ENCODE measurements at places on chromosomes 2 and 18.

- no peak for DNase-seq
Observed at GRCh38 chr2:45902380-45902779, 250.9 kb downstream of the PRKCE start.

- no peak for DNase-seq
Observed at GRCh38 chr2:67646714-67647333, 249.7 kb downstream of the ETAA1 start.

GRCh38 chr18:75854174-75854573 lies 426.7 kb upstream of the SMIM21 start:
- no peak for DNase-seq

DNA sequence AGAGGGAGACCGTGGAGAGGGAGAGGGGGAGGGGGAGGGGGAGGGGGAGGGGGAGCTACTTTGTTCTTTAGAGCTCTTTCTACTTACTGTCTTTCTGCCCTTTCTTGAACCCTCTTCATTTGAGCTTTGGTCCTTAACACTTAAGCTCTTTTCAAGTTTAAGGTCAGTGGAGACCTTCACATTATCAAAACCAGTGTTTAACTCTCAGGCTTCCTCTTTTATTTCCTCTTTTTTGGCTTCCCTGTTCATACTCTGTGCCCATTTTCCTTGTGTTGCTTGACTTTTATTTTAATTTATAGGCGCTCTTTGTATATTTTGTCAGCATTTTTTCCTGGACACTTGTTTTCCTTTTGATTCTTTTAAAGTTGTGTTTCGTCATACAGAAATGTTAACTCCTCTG lies 37.1 kb downstream of the ACSL3 start:
- DNase-seq = no peak

- no peak for DNase-seq
Observed at GRCh38 chr2:71561441-71562267, 108.3 kb downstream of the DYSF start.

GRCh38 chr2:214960677-214961076 lies 151.2 kb upstream of the BARD1 start:
- no peak for DNase-seq

- DNase-seq = no peak
Observed at GRCh38 chr2:95240091-95240490, 32.8 kb downstream of the ZNF892 start.

DNA sequence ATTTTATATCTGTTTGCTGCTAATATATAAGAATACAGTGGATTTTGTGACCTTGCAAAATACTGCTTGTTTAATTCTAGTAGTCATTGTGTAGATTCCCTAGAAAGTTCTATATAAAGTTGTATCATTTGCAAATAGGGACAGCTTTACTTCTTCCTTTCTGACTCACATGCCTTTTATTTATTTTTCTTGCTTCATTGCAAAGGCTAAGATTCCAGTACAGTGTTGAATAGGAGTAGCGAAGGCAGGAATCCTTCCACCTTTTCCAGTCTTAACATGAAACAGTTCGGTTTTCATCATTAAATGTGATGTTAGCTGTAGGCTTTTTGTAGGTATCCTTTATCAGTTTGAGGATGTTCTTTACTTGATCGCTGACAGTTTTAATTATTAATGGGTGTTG lies 58.1 kb downstream of the DGKD start:
- no peak for DNase-seq

- DNase-seq = no peak
Observed at GRCh38 chr2:120893811-120894584, 158.3 kb downstream of the GLI2 start.

GRCh38 chr18:79884963-79885728 lies 66.3 kb downstream of the SLC66A2 start:
- DNase-seq = no peak

DNA sequence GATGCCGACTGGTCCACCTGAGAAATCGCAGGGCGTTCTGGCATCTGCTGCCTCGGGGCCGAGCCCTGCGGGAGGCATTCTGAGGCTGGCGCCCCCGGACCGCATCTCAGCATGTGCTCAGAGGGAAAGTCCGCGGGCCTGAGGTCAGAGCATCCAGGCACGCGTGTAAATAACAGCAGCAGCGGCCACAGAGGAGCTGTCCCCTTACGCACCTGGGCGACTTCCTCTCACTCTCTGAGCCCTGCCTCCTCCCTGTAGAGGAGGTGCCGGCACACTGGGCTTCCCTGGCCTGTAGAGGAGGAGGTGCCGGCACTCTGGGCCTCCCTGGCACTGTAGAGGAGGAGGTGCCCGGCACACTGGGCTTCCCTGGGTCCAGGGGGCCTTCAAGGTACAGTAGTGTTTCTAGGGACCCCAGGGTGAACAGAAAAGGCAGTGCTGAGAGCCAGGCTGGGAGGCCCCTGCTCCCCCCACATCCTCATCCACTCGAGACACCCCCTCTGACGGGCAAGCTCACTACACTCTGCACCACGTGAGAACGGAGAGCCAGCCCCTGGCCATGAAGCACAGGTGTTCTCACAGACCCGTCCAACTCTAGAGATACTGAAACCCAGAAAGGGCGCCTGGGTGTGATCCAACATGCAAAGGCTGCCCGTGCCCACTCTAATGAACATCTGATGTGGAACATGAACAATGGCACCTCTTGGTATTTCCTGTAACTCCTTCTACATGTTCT lies 263.5 kb downstream of the HDAC4 start:
- DNase-seq = no peak

- no peak for DNase-seq
Observed at GRCh38 chr2:161243312-161243711, 64.9 kb upstream of the PSMD14 start.

DNA sequence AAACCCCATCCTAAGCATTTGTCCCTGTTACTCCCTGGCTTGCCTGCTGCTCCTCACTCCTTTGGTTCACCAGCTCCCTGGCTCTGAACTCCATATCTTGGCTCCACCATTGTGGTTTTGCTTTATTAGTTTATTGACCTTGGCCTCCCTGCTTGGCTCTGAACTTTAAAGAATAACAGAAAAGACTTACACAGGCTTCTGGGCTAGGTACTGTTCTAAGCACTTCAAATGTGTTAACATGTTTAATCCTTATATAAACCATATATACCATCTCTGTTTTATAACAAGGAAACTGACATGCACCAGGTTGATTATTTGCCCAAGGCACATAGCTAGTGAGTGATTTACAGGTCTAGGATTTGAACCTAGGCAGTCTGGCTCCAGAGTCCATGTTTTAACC lies 149.7 kb upstream of the CAPN13 start:
- no peak for DNase-seq

DNA sequence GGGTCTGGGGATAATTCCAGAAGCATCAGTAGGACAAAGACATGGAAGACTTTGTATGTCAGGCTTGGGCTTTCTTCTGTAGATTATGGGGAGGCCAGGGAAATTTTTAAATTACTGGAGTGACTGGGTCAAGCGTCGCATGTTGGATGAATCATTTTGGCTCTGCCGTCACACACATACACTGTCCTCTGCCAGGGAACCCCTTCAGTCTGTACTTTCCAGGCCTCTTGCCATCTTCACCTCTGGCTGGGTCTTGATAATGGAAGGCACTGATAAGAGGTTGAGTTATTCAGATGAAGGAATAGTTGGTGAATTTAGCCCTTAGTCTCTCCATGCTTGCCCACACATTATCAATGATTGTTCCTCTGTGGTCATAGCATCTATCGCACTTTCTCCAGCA lies 895.1 kb upstream of the CELF4 start:
- DNase-seq = no peak

GRCh38 chr2:166758956-166759355 lies 129.3 kb upstream of the XIRP2 start:
- no peak for DNase-seq

- no peak for DNase-seq
Observed at GRCh38 chr2:120536141-120536540, 190.2 kb downstream of the INHBB start.

DNA sequence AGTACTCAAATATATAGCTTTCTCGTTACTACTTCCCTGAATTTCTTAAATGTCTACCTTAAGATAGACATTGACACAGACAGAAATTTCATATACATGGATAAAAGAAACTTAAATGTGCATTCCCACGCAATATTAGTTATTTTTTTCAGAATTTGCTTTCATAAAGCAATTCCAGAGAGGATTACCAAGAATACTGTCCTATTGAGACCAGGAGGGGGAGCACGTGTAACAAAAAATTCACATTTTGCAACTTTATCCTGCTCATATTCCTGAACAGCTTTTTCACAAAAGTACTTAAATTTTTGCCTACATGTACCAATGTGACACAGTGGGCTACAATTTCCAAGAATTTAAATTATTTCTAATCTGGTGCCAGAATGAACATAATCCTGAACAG lies 30.7 kb upstream of the ERCC3 start:
- no peak for DNase-seq

DNA sequence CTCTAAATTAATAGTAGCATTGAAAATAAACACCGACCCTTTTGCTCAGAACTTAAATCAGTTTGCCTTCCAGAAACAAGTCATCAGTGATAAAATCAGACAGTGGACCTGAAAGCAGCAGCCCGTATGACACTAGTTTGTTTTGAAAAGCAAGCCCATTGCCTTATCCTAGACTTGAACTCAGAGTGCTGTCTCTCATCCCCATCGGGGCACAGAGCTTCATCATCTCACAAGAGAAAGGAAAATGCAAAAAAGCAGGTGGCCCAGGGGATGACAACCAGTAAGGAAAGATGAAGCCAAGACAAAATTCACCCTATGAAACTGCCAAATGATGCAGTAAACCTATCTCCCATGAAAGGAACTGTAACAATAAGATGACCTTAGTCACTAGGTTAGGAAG lies 71.2 kb downstream of the CERKL start:
- DNase-seq = no peak

DNA sequence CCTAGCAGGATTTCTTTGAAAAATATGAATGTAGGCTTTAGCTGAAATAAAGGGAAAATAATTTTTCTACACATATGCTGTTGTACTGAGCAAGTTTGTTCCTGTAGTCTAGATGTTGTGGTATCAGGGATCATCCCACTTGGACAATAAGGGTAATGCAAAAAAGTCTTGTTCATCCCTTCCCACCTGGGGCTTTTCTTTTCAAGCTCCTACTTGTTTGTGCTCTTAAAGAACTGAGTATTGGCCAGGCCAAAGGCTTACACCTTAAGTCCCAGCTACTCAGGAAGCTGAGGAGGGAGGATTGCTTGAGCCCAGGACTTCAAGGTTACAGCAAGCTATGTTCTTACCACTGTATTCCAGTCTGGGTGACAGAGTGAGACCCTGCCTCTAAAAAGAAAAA lies 35.5 kb downstream of the ZC3H6 start:
- DNase-seq = no peak

- DNase-seq = no peak
Observed at GRCh38 chr2:128409326-128410034, 90.8 kb upstream of the HS6ST1 start.

DNA sequence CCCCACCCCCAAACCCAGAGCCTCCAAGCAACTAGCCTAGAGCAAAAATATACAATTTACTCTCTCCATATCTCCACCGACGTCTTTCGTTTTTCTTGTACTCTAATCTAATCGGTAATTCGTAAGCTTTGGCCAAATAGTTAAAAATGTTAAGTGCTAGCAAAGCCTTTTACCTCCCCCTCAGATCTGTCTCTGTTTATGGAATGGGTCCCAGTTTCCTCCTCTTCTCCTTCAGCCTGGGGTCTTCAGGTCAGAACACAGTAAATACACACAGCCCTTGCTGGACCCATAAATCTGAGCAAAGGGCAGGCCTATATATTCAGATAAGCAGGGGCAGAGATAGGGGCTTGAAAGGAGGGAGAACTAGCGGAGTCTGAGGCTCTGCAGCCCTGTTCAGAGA lies 267.4 kb downstream of the MEIS1 start:
- DNase-seq = no peak

DNA sequence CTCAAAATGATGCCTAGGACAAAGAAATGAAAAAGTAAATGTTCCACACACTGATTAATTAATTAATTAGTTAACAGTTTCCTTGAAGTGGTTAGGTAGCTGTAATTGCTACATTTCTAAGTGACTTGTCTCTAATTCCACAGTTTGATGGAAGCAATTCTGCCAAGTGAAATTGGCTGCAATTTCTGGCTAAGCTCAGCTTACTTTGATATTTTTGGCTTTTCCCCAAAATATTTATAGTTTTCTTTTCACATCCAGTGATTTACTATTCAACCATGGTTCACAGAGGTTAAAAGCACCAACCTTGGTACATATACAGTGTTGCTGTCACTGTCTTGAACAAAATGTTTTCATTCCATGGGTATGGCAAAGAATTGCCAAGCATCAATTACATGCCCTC lies 459.5 kb upstream of the CDH20 start:
- DNase-seq = no peak

DNA sequence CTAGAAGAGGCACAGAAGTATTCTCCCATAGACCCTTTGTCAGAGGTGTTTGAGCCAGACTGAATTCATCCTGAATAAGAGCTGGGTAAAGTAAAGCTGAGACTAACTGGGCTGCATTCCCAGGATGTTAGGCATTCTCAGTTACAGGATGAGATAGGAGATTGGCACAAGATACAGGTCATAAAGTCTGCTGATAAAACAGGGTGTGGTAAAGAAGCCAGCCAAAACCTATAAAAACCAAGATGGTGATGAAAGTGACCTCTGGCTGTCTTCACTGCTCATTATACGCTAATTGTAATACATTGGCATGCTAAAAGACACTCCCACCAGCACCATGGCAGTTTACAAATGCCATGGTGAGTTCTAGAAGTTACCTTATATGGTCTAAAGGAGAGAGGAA lies 364.9 kb upstream of the TMEFF2 start:
- no peak for DNase-seq

- no peak for DNase-seq
Observed at GRCh38 chr18:35717182-35717581, 135.6 kb downstream of the GALNT1 start.

- no peak for DNase-seq
Observed at GRCh38 chr18:74760436-74760835, 162.8 kb downstream of the ZNF407 start.

GRCh38 chr2:136215908-136216472 lies 98.0 kb upstream of the CXCR4 start:
- no peak for DNase-seq

GRCh38 chr2:1498176-1498575 lies 84.9 kb downstream of the TPO start:
- no peak for DNase-seq

GRCh38 chr2:17373741-17374140 lies 144.5 kb downstream of the RAD51AP2 start:
- no peak for DNase-seq

DNA sequence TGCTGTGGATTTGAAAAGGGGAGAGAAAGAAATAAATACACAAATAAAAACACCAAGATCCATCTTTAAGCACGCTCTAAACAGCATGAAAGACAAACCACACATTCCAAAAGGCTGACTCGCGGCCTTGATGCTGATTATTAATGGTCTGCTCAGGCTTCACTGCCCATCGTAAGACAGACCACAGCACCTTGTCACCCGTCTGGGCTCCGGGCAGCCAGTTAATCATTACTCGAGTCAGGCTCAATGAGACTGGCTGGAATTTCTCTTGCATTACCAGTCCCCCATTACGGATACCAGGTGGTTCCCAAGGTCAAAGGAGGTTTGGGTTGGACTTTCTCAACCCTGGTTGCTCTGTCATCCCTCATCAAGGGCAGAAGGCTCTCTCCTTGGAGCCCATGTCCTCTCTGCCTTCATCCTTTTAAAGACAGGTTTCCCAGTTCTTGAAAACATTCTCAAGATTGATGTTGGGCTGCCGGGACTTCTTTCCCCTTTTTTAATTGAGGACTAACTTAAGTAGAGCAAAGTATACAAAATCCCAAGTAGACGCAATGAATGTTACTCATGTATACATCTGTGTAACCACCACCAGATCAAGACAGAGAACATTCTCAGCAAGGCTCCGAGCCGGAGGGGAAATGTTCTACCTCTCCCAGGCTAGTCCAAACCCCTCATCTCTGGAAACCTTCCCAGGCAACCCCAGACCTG lies 8.1 kb downstream of the SMAD7 start:
- no peak for DNase-seq

GRCh38 chr2:149400997-149401396 lies 70.6 kb downstream of the LYPD6 start:
- no peak for DNase-seq

Measured in activated T-cell treated with anti-CD3 and anti-CD28 coated beads, Interleukin-2, amount 50 U/mL, for 4 hours (primary cell).